Mesendoderm (in vitro differentiated cells): ENCODE measurements at places on chromosomes 1 and 21.

DNA sequence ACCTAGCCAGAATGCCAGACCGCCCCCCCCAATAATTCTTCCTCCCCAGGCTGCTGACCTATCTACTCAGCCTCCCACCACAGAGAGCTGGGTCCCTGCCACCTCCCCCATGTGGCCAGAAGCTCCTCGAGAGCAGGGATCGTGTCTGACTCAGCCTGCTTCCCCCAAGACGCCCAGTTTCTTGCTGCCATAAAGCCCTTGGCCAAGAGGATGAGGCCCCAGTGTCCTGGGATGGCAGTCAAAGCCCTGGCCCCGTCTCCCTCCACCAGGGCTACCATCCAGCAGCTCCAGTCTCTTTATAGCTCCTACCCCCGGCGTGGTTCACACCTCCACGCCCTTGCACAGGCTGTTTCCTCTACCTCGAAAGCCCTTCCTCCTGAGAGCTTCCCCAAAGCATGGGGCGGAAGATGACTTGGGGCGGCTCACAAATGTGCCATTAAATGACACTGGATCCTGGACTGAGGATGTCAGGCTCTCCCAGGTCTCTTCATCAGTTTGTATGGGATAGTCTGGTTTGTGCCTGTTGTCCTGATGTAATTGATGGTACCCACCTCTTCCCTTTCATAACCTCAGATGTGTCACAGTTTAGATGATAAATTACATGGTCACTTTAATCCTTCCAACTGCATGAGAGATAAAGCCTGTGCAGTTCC, 13.2 kb downstream of the ADGRB2 start:
- DNase-seq: peak; percentile 43

DNA sequence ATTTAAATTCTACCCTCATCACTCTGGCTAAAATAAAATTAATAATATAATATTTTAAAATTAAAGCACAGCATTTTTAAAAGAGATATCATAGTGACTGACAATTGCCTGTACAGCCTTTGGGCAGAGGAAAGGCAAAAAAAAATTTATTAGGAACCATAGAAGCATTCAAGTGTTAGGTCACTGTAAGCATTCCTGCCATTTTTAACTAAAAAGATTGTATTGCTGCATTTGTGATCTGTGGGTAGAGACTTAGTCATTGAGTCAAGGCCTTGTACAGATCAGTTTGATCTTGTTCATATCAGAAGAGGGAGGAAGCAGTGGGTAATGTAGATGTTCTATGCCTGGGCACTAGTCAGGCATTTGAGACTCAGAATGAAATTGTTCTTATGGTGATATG, 109.9 kb downstream of the LYPLAL1 start:
- DNase-seq: no peak

- DNase-seq: no peak
These were observed 106.6 kb upstream of the IFFO2 start for GRCh38 chr1:19063122-19063521.

DNA sequence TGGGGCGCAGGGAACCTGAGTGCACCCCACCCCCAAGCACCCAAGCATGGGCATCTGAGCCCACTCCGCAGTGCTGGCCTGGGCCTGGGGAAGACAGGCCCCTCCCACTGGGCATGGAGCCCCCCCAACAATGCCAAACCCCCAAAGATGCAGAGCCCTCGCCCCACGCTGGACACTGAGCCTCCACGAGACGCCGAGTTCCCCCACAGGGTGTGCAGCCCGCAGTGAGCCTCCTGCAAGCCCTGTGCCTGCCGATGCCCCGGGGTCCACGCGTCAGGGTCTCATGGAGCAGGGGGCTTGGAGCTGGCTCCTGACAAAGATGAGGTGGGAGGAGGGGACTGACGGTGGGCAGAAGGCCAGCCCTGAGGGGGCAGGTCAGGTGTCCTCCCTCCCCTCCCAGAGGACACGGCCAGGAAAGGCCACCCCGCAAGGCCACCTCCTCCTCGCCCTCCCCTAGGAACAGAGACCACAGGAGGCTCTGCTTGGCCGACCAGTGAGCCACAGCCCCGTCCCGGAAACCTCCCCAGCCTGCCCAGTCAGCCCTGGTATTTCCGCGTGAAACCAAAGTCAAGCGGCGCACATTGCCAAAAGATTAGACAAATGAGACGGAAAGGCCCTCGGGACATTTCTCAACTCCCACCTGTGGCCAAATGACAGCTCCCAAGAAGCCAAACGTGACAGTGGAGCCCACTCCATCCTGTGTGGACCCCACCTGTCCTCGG, 33.4 kb downstream of the MEGF6 start:
- DNase-seq: no peak

GRCh38 chr1:50665413-50665812, 242.2 kb upstream of the DMRTA2 start:
- no peak for DNase-seq

DNA sequence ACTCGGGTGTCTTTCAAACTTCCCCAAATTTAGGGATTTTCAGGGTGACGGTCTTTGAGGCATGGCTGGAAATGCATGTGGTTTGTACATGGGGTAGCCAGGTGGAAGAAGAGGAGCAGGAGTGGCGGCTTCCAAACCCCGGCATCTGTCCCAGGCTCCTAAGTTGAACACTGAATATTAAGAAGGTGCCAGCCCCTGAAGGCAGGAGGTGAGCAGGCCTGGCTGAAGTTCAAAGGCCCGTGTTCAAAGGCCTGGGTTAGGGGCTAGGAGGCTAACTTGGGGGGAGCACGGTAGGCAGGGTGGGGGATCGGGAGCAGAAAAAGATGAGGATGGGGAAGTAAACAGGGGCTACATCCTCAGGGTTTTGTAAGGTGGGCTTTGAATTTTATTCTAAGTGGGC, 42.8 kb downstream of the ELK4 start:
- no peak for DNase-seq

DNA sequence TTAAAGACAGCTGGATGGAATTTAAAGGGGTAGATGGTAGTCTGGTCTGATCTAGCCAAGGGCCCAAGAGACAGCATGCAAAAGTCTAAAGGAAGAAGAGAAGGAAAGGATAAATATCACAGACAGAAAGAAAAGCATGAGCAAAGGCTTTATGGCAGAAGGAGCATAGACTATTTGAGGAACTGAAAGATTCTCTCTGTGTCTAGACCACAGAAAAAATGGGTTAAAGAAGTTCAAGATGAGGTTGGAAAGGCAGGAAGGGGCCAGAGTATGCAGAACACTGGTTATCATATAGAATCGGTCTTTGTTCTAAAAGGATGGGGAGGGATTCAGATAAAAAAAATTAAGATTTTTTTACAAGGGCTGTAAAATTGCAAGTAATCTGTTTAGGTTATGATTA, 136.8 kb upstream of the SGIP1 start:
- no peak for DNase-seq

DNA sequence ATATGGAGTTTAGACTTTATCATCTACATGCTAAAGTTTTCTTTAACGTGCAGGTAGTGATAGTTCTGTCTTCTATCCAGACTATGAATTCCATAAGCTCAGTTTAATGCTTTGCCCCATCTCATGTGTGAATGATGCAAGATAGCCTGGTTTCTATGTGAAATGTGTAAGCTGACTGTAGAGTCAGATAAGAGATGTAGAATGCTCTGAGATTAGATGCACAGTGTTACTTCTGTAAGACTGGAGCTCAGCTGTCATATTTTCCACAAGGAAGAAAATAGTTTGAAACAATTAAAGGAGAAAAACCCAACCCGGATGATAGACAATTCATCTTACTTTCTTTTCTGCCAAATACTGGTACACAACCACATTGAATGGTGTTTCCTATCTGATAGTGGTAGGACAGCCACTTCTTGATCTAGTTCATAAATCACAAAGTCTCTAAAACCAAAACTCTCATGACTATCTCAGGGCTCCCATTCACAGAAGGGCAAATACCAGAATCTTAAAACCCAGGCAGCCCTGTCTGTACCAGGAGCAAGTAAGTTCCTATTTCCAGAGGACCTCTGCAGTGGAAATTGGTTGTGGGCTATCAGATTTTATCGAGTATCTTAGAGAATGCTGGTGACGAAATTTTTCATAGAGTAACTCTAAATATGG, 50.6 kb downstream of the TBX15 start:
- DNase-seq: no peak

GRCh38 chr1:219514728-219515127, 98.2 kb downstream of the ZC3H11B start:
- DNase-seq: no peak

DNA sequence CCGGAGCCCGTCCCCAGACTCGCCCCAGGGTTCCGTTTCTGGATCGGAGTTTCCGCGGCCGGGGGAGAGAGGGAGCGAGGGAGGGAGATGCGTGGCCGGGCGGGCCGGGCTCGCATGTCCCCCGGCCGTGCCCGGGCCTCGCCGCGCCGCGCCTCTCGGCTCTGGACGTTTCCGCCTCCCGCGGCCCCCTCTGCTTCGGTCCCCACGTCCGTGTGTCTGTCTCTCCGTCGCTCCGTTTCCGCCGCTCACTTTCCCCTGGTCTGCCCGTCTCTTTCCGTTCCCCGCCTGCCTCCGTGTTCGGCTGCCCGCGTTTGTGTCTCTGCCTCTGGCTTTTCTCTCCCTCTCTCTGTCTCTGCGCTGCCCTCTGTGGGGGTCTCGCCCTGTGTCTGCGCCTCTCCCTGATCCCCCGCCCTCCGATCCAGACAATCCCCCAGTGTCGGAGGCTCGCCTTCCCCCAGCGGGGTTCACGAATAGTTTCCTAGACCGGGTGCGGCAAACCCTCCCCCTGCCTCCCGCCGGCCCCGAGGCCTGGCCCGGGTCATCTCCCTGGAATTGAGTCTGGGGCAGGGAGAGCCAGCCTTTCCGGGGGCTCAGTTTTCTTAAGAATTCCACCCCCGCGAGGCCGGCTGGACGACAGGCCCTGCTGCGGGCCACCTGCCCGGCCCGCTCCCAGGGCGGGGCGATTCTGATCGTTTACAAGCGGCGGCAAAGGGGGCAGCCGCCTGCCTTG, 735 bp downstream of the NBL1 start:
- no peak for DNase-seq

DNA sequence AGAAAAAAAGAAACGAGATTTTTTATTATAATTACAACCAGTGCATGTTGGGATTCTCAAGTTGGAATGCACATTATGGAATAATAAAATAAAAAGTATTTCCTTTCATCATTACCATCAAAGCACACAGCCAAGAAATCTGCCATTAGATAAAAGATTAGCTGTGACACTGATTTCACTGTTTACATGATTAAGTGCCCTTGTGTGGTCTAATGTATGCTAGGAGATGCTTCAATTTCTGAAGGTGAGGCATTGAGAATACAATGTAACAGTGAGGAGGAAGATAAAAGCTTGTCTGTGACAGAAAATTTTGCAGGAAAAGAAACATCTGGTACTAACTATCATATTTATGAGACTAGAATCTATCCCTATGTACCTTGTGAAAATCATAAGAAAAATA, 409.7 kb upstream of the PRMT6 start:
- DNase-seq: no peak

- DNase-seq: peak; percentile 82
These were observed 91.6 kb downstream of the PAX7 start for GRCh38 chr1:18722270-18722669.

- no peak for DNase-seq
These were observed 203.2 kb downstream of the SDCCAG8 start for GRCh38 chr1:243459059-243459458.

DNA sequence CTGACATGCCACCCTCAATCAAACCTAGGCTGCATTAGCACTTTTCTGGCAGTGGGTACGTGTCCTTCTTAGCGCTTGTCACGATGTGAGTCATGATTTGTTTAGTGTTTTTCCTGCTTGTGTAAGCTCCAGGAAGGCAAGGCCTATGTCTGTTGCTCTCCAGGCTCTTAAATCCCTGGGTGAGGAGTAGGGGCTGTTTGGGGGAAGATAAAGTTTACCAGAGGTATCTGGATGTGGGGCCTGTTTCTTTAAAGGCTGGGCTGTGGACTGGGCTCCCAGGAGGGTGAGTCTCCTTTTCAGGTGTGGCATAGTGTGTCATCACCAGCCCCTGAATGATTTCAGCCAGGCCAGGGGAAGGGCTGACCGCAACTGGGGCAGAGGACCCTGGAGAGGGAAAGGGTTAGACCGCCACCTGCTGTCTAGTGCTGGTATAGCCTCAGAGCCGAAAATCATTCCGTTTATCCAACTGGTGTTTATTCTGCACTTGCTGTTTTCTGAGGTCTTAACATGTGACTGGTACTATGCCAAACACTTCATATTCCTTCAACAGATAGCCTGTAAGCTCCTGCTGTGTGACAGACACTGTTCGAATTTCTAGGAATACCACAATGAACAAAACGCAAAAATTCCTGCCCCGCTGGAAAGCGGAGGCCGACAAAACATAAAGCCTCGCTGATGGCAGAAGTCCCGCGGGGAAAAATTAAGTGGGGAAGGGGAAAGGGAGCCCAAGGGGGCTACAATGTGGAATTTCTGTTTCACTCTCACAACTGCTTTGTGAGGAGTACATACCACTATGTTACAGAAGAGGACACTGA, 9.7 kb downstream of the SERINC2 start:
- DNase-seq: peak; percentile 79

DNA sequence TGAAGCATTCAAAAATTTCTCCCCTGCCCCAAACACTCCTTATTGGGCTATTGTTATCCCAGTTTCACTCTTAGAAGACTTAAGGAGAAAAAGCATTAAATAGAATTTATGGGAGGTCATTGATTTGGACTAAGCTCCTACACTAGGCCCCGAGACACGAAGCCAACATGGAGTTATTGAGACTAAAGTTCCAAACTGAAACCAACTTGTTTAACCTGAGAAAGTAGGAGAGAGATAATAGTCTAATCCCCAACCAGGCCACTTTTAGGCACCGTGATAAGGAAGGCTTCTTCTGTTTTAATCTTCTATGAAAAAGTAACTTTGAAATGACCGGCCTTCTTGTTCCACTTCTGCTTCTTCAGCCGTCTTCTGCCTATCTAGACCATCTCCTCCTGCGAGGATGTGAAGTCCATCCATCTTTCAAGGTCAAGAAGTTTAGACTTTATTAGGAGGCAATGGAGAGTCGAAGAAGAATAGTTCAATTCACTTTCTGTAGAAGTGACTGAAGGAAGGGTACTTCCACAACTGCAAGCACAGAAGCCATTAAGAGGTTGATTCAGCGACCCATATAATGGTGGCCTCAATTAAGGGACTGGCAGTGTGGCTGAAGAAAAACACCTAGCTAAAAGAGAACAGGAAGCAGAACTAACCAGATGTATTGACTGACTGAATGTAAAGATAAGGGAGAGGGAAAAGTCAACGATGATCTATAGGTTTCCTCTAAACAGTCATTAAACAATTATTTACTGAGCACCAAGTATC, 428.8 kb downstream of the SMYD3 start:
- DNase-seq: no peak

DNA sequence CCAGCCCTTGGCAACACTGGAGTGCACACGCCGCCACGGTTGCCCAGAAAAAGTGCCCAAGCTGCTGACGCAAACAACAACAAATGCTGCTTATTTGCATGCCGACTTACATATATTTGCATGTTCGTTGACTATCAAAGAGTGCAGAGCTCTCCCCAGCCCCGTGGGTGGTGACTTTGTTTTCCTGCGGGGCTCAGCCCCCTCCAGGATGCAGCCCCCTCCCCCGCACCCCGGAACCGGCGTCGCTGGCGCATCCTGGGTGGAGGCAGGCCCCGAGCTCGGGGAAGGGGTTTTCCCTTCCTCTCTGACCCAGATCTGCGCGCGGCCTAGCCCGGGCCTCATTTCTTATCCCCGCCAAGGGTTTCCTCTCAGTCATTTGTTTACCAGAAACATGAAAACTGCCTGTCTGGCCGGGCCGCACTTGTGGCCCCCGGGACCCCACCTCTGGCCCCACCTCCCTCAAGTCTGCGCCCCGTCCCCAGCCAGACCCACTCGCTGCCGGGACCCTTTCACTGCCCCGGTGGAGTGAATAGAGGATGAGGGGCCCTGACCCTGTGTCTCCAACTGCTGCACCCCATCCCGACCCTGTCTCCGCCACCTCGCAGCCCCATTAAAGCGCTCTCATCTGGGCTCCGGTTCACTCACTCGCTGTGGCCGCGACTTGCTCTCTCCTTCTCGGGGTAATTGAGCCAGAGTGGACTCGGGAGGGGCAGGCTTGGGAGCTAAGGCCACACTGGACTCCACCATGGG, 5.5 kb downstream of the TNFRSF25 start:
- no peak for DNase-seq
